ENCODE measurements at places on chromosomes 1 and 21.

- no peak for DNase-seq
Observed at GRCh38 chr1:9399510-9400424, 107.1 kb downstream of the SPSB1 start.

DNA sequence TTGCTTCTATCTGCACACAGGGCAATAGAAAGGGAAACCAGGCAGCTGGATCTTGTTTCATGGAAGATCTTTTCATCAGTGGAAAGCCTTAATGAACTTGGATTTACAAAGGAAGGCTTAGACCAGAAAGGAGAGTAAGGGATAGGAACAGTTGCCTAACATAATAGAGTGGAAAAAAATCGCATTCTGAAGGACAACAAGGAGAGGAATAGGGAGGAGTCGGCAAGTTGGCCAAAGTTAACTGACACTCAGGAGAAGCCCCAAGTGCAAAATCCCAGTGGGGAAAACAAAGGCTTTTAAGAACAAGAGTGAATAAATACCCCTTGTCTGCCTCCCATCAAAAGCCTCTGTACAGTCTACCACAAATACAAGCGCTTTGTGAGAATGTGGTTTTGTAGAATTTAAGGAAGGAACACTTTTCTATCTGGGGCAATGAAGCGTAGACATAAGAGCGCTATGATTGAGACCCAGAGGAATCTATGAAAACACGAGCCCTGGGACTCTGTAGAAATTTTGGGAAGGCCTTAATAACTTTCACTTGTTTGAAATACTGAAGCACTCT is 74.1 kb downstream of the ZNF648 start:
- no peak for DNase-seq

- no peak for DNase-seq
Observed at GRCh38 chr1:180751921-180752320, 120.1 kb downstream of the XPR1 start.

DNA sequence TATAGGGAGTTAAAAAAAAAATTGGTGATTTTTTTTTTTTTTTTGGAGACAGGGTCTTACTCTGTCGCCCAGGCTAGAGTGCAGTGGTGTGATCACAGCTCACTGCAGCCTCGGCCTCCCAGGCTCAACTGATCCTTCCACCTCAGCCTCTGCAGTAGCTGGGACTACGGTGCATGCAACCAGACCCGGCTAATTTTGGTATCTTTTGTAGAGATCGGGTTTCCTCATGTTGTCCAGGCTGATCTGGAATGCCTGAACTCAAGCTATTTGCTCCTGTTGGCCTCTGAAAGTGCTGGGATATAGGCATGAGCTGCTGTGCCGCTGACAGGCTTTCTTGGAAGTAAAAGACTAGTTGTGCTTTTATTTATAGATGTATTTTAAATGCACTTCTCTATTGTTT is 3.0 kb downstream of the CDC42 start:
- no peak for DNase-seq

DNA sequence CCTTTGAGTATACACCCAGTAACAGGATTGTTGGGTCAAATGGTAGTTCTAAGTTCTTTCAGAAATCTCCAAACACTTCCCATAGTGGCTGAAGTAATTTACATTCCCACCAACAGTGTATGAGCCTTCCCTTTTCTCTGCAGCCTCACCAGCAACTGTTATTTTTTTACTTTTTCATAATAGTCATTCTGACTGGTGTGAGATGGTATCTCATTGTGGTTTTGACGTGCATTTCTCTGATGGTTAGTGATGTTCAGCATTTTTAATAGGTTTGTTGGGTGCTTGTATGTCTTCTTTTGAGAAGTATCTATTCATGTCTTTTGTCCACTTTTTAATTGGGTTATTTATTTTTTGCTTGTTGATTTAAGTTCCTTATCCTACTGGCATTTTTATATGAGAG is 26.4 kb upstream of the LAMC1 start:
- no peak for DNase-seq

- DNase-seq: no peak
Observed at GRCh38 chr1:89001510-89001909, 9.1 kb upstream of the KYAT3 start.

- no peak for DNase-seq
Observed at GRCh38 chr1:117574161-117574835, 31.6 kb upstream of the TENT5C start.

DNA sequence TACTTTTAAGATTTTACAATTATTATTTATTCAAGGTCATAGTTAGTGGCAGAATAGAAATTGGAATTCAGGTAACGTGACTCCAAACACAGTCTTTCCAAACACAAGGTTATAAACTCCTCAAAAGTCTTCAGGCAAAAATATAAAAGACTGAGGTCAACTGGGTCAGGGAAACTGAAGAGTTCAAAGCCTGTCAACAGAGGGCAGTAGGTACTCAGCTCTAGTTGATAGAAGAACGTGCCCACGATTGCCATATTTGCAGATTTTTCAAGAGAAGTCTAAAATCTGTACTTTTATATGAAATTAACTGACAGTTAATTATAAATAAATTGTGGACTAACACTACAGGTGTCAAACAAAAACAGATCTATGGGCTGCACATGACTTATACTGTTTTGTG is 135.0 kb downstream of the LHX4 start:
- no peak for DNase-seq

DNA sequence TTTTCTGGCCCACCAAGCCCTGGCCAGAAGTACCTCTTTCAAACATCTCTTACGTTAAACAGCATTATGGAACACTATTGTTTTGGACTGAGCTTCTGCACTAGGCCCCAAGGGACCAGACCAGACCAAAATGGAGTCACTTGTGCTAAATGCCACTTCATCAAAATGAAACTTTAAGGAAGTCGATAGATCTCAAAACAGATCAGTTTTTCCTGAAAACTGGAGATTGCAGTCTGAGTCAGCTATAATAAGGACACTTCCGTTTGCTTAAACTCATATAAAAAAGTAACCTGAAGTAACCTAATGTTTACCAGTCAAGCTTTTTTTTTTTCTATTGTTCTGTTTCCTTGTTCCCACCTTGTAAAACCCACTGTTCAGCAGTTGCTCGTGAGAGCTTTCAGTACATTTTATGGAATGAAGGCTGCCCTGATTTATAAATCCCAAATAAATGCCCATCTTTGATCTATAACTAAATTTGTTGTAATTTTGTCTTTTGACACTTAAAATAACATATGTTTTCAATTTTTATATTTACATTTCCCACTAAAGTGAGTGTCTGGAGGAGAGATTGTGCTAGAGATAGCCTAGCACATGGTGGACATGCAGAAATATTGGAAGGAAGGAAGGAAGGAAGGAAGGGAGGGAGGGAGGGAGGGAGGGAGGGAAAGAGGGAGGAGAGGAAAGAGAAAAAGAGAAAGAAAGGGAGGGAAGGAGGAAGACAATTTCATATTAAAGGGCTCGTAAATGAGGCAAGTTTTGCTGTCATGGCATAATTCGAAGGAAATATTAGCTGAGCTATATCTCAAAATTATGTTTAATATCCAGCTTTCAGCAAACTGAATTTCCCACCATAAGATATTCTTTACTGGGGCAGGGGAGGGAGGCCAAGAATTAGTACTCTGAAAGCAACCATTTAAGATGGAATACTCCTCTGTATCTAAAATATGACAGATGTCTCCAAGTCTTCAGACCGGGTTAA is 77.0 kb upstream of the CXADR start:
- no peak for DNase-seq

DNA sequence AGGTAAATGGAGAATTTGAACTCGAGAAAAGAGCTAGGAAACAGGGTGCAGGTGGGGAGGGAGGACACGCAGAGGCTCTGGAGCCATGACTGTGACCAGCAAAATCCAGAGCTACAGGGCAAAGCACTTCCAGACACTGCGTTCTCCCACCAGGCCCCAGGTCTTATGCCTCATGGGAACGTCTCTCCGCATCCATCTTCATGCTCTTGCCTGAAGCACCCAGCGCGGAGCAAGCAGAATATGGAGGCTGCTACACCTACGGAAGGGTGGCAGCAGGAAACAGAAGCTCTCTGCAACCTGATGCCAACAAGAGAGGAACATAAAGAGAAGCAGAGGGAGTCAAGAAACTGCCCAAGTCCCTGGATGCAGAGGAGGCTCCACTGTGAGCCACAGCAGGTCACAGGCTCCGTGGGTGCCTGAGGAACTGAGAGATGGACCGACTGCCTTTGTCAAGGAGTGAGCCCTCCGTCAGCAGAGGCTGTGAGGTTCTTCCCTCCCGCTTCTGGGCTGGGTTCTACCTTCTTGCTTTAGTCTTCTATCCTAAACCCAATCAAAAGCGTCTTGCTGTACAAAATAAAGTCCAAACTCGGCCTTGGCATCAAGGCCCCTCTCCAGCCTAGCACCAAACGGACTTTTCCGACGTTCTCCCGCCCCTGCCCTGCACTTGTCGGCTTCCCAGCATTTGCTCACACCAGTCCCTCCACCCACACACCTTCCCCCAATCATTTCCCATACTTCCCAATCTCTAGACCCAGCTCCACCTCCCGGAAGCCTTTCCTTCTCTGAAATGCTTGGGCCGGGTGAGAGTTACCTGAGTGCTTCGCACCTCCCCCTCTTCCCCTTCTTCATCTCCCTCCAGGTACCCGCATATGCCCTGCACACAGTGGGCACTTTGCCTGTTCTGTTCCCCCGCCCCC is 930 bp downstream of the DHCR24 start:
- DNase-seq: no peak

DNA sequence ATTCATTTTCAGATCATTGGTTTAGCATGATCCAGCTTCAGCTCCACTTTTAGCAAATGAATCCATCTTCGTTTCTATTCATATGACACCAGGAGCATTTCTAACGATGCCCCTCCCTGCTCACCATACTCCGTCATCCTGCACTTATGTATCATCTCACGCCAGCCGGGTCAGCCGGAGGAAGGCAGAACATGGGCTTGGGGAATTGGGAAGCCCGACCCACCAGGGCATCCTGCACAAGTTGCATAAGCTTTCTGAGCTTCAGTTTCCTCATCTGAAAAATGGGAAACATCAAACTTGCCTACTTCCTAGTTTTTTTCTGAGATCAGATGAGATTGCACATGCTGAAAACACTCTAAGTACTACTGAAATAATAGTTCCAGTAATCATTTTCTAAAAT is 194.7 kb downstream of the AK5 start:
- no peak for DNase-seq

DNA sequence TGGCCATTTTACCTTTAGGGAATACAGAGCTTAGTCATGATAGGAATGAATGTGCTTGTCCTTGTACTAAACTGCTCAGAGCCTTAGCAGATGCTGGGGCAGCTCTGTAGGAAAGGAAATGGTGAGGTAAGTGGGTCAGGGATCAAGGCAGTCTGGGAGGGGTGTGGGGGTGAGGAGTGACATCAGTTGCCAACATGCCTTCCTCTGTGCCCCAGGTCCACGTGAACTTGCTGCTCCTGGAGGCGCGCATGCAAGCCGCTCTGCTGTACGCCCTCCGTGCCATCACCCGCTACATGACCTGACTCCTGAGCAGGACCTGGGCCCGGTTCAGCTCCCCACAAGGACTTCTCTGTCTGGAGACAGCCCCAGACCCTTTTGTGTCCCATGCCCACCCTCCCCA is 21.2 kb downstream of the SESN2 start:
- no peak for DNase-seq

DNA sequence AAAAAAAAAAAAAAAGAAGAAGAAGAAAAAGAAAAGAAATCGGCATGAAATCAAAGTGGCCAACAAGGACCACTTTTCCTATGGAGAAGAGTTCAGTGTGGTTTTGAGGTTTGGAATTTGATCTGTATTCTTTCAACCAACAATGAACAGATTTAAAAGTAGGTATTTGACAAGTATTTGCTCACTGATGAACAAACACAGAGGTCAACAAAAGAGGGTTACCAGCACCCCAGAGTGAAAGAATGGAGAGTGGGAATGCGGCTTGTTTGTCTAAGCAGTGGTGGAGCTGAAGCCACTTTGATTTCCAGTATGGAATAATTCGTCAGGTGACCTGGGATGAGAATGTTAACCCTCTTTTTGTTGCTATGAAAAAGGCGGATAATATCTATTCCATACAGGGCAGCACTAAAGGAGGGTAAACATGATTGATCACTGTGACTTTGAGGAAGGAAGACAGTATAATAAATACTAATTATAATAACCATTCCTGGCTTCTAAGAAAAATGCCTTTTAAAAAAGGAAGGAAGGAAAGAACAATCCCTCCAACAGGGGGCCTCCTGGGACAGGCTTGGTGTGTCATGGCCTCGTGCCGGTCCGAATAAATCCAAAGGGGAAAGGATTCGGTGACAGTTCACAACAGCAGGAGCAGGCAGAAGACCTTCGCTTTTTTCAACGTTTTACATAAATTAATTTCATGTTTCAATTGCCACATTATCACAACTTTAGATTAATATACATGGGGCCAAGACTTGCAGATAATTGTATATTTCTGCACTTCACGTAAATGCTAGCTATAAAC is 37.2 kb upstream of the SIM2 start:
- DNase-seq: no peak

GRCh38 chr21:44065428-44065827 is 41.8 kb upstream of the PWP2 start:
- DNase-seq: peak; percentile 70

GRCh38 chr1:19672237-19672636 is 7.6 kb downstream of the HTR6 start:
- no peak for DNase-seq

GRCh38 chr1:35192056-35192852 is 691 bp downstream of the SFPQ start:
- peak; percentile 85 for DNase-seq

GRCh38 chr1:28928314-28928941 is 14.1 kb downstream of the EPB41 start:
- no peak for DNase-seq
